ENCODE measurements at places on chromosomes 16 and 17.

- DNase-seq, result no peak
Observed at GRCh38 chr16:80968386-80969113, 38.1 kb downstream of the CMC2 start.

- DNase-seq, result no peak
Observed at GRCh38 chr16:81522108-81522701, 77.6 kb downstream of the CMIP start.

- DNase-seq, result no peak
Observed at GRCh38 chr17:245611-246010, 64.2 kb upstream of the DOC2B start.

GRCh38 chr17:3754458-3755334 is 31.0 kb downstream of the HASPIN start:
- peak; percentile 85 for DNase-seq

DNA sequence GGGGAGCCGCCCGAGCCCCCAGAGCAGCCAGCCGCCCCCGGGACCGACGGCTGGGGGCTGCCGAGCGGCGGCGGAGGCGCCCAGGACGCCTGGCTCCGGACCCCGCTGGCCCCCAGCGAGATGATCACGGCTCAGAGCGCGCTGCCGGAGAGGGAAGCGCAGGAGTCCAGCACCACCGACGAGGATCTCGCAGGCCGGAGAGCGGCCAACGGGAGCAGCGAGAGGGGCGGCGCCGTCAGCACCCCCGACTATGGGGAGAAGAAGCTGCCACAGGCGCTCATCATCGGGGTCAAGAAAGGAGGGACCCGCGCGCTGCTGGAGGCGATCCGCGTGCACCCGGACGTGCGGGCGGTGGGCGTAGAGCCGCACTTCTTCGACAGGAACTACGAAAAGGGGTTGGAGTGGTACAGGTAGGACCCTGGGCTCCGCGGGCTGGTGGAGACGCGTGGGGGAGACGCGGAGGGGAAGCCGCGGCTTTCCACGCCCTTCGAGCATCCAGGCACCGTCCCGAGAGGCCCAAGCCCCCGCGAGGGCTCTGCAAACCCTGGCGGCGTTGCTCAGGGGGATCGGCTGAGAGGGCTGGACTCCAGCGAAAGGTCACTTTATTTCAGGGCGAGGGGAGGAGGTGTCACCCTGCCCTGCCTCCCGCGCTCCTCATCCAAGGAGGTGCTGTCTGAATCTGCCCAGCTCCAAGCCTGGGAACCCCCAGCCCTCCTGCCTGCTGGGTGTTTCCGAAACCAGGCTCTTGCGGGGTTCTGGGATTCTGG is 1.2 kb downstream of the HS3ST4 start:
- no peak for DNase-seq

GRCh38 chr17:79473876-79474440 is 136.9 kb downstream of the RBFOX3 start:
- no peak for DNase-seq

DNA sequence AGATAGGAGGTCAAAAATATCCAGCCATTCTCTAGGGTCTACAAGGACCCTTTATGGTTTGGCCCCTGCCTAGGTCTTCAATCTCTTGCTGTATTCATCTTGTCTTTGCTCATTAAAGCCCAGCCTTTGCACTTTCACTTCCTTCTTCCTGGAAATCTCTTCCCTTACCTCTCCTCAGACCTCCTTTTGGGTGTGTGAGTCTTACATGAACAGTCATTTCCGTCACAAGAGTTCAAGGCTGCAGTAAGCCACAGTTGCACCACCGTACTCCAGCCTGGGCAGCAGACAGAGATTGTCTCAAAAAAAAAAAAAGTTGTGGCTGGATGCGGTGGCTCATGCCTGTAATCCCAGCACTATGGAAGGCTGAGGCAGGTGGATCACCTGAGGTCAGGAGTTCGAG is 6.0 kb upstream of the ATP1B2 start:
- no peak for DNase-seq

DNA sequence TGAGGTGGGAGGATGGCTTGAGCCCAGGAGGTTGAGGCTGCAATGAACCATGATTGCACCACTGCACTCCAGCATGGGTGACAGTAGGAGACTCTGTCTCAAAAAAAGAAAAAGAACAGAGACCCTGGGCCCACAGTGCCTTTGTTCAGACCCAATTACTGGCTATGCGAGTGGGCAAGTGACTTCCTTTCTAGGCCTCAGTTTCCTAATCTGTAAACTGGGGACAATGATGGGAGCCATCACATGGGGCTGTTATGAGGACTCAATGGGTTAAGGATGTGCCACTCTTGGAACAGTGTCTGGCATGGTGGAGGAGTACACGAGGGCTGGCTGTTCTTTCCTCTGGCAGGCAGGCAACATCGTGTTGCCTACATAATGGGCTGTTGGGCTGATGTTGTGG is 47.3 kb upstream of the NDRG4 start:
- no peak for DNase-seq

DNA sequence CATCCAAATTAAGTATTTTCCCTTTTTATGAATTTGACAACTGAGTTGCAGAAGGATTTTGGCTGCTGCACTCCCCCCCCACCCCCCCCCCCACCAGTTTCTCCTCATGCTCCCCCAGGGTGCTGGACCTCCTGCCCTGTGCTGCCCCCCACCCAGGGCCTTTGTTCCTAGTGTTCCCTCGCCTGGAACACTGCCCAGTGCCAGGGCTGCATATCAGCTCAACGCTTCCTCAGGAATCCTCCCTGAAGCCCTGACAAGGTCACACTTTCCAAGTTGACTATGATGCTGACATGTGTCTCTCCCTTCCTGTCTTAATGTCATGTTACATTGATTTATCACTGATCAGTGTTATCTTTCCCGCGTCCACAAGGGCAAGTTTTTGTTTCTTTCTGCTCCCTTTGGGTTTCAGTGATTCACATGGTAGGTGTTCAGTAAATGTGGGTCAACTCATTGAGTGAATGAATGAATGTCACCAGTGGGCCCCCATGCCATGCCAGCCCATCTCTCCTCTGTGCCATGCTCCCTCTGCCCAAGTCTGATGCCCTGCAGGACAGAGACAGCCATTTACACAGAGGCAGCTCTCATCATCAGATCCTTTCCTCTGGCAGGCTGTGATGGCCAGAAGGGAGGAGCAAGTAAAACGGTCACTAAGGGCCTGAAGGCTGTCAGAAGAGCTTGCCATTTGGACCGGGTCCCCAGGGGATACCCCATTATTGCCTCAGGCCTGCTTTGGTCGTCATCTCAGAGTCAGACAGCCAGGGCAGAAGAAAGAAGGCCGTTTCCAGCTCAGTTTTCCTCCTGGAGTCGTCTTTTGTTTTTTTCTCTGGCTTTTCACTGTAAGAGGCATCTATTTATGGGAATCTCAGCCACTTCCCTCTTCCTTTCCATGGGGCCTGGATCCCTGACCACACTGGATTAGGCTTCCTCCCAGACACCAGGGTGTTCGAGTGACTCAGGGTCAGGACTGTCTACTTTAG is 386.2 kb downstream of the SNX29 start:
- DNase-seq, result no peak

DNA sequence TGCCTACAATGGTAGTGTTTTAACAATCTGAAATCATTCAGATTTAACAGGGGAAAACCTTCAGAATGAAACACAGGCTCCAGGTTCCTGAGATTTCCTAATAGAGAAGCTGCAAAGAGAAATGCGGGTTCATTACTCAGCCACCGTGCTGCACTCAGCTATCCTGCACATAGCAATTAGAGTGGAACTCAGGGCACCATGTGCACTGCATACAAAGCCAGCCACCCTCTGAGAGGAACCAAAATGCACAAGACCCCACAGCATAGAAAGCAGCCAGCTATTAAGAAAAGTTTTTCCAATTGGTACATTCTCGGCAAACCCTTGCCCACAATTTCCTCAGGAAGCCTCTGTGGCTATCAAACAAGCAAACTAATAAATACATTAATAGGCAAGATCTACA is 37.4 kb downstream of the TOM1L2 start:
- DNase-seq, result no peak

DNA sequence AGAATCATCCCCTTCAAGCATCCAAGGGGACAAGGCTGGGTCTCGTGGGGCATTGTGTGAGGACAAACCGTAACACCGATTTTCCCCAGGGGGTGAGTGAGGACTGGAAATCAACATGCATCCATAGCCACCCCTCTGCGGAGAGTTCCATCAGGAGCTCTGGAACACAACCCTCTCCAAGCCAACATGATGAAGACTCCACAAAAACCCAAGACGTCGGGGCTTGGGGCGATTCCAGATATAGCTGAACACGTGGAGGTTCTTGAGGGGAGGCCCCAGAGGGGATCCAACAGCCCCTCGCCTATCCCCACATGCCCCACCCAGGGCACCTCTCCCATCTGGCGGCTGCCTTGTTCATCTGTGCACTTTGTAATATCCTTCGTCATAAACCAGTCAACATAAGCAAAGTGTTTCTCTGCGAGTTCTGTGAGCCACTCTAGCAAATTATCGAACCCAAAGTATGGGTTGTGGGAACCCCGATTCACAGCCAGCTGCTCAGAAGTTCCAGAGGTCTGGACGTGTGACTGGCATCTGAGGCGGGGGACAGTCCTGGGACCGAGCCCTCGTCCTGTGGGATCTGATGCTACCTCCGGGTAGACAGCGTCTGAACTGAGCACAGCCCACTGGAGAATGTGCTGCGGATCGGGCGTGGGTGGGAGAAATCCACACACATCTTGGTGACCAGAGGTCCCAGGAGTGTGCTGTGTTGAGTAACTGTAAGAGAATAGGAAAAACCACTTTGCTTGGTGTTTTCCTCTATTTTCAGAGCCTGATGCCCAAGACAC is 55.5 kb downstream of the RPH3AL start:
- no peak for DNase-seq

GRCh38 chr16:12459391-12460063 is 344.2 kb downstream of the CPPED1 start:
- no peak for DNase-seq

DNA sequence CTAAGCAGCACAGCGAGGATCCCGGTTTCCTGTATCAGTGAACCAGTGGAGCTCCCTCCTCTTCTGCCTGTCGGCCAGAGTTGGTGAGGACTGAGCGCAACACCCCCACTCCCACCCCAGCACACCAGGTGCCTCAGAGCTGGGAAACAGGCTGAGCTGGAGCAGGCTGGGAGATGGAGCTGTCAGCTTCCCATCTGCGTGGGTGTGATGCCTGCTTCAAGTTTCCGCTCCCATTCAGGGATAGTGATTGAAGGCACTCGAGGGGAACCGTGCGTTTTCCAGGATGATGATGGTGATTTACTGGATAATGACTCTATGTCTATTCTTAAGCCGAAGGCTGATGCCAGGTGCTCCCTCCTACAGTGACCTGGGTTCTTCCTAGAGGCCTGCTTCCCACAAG is 144.5 kb downstream of the TMEM132E start:
- DNase-seq, result no peak

- DNase-seq, result no peak
Observed at GRCh38 chr17:9217151-9218056, 196.1 kb downstream of the NTN1 start.

DNA sequence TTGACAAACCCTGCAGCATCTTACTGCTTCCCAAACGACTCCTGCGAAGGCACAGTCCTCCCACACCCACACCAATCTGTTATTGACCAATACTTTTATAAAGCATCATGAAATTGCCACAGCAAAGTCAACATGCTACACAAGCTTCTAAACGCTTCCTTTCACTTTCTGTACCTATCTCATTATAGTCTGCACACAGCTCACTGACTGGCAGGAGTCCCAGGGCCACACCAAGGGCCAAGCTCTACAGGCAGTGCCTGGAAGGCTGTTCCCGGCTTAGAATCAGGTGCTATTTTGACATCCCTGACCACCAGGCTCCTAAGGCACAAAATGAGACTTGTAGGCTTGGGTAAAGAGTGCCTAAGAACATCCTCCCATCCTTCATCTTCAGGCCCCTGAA is 39.5 kb downstream of the USP7 start:
- no peak for DNase-seq
